Hematopoietic multipotent progenitor cell treated with erythropoietin and hydrocortisone succinate and interleukin-3 and kit ligand, for 17 days (in vitro differentiated cells): ENCODE measurements at places on chromosomes 2 and 18.

GRCh38 chr2:191686066-191686465 lies 8.1 kb downstream of the NABP1 start:
- DNase-seq, result no peak

DNA sequence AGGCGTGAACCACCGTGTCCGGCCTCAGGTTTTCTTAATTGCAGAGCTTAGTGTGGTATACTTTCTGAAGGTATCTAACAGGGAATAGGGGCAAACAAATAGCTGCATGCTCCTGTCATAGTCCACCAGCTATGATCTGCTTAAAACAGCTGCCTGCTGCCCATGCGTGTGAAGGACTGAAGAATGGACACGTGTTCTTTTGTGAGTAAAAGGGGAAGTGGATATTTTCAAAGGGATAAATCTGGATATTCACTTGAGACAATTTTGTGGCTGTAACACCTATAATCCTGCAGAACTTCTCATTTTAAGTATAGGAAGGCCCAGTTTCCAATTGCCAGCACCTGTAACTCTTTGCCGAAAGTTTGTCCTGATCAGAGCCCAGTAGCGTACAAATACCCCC lies 44.7 kb downstream of the TRPM8 start:
- no peak for DNase-seq

DNA sequence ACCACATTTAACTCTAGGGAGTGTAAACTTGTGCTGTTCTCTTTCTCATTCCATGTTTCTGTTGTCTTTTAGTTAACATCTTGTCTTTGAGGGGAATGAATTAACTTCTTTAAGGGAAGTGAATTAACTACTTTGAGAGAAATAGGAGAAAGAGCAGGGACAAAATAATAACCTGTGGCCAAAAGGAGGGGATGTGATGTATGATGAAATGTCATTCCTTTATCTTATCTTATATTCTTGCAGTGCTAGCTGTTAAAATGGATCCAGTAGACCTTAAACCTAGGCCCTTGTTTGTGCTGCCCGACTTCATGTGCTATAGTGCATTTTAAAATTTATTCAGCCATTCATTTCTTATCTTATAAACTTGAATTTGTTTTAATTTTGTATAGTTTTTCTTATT lies 18.4 kb downstream of the ABI2 start:
- peak; percentile 24 for DNase-seq

GRCh38 chr2:182055993-182056392 lies 70.3 kb downstream of the PPP1R1C start:
- DNase-seq, result no peak

GRCh38 chr2:176076796-176077195 lies 7.0 kb downstream of the EVX2 start:
- DNase-seq, result no peak

GRCh38 chr2:177072090-177072489 lies 140.5 kb upstream of the HNRNPA3 start:
- DNase-seq, result no peak

- no peak for DNase-seq
These were observed 478 bp downstream of the CLHC1 start for GRCh38 chr2:55231546-55232083.

DNA sequence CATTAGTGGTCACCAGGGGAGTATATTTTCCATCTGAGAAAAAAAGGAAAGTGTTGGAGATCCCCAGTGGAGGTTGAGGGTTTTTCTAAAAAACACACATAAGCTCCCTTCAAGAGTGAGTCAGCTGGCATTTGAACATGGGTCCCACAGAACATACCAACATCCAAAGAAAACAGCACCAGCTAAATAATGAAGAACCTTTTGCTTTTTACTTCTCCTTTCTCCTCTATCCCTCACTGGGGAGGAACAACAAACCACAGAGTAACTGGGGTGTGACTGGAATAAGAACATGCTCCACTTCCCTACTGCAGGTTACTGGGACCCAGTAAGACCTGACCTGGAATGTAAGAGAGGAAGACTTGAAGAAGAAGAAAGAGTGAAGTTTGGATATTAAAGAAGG lies 56.5 kb upstream of the RAPH1 start:
- DNase-seq, result no peak

DNA sequence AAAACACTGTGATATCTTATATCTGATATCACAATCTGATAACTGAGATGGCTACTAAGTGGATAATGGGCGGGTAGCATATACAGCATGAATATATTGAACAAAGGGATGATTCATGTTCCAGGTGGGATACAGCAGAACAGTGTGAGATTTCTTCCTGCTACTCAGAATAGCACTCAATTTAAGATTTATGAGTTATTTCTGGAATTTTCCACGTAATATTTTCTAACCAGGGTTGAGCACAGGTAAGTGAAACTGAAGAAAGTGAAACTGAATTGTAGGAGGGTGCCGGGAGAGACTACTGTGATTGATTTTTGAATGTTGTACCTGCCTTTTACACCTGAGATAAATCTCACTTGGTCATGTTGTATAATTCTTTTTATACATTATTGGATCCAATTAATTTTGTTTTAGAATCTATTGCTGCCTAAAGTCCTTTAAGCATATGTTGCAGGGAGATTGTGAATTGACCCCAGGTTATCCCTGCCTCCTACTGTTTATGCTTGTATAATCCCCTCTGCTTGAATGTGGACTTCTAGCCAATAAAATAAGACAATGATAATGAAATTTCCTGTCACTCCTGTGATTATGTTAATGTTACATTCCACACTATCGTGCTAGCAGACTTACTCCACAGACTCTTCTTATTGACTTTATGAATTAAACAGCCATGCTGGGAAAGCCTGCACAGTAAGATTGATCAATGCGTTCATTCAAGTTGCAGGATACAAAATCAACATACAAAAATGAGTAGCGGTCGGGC lies 67.6 kb upstream of the RBBP8 start:
- DNase-seq, result no peak

GRCh38 chr2:16932826-16933225 lies 267.2 kb upstream of the CYRIA start:
- no peak for DNase-seq

GRCh38 chr2:5846881-5847280 lies 154.7 kb downstream of the SOX11 start:
- DNase-seq, result no peak

GRCh38 chr2:180205621-180206235 lies 198.6 kb upstream of the CWC22 start:
- no peak for DNase-seq

DNA sequence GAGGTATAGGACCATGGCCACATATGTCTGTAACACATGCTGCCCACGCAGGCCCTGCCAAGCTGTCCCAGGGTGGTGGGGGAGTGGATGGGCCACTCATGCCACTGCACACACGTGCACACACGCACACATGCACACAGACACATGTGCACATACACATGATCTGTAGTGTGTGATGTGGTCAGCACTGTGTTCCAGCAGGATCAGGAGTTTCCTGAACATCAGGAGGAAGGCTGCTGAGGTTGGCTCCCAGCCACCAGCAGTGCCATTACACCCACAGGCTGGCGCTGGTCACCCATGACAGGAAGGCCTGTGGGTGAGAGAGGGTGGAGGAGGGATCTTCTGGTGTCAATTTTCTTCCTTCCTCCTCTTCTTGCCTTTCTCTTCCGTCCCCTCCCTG lies 44.7 kb downstream of the POMC start:
- no peak for DNase-seq

DNA sequence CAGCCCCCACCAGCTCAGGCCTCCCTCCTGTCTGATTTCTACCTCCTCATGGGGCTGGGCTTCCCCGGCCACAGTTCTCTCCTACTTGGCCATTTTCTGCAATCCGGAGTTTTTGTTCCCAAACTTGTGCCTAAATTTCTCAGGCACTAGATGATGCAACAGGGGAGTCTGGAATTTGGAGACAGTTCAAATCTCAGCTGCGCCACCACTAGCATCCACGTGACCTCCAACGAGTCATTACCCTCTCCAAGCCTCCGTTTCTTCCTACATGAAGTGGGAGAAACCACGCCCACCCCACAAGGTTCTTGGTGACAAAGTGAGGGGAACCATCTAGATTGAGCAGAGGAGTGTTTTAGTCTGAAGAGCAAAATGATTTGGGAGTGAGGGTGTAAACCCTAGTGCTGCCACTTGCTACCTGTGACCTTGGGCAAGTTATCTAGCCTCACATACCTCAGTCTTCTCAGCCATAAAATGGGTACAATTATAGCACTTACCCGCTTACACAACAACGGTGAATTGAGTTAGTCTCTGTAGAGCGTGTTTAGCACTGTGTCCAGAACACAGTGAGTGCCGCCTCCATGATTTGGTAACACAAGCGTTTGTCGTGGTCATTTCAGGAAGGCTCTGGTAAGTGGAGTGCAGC lies 61.4 kb upstream of the ASAP2 start:
- no peak for DNase-seq

- no peak for DNase-seq
These were observed 126.8 kb downstream of the SLC8A1 start for GRCh38 chr2:40325116-40325515.

GRCh38 chr2:122100346-122100745 lies 344.9 kb downstream of the TSN start:
- no peak for DNase-seq

DNA sequence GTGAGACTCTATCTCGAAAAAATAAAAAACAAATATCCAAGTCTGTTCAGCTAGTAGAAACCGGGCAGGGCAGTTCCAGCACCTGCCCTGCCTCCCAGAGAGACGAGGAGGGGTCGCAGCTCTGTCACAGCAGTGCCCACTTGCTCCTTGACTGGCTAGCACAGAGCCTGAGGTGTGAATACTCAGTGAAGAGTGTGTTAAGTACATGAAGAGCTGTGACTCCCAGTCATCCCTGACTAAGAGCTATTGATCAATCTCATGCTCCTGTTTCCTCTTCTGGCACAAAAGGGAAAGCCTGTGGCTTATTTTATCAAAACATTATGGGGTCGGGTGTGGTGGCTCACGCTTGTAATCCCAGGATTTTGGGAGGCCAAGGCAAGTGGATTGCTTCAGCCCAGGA lies 83.0 kb upstream of the FZD7 start:
- DNase-seq, result no peak

GRCh38 chr2:201008296-201008829 lies 44.9 kb upstream of the ORC2 start:
- no peak for DNase-seq

GRCh38 chr18:35662293-35663062 lies 80.9 kb downstream of the GALNT1 start:
- no peak for DNase-seq

DNA sequence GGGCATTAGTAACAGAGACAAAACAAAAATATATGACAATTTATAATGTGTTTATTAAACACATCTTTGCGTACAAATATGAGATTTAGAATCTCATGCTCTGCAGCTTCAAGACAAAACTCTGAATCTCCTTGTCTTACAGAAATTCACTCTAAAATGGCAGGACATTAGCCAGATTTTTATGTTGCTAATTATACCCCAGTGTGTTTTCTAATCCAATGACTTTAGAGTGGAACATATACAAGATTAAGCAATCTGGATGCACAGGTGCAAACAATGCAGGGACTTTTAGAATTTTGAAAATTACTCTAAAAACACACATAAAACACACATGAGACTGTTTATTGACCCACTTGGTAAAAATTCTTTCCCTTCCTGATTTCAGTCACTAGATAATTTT lies 85.9 kb downstream of the CALCRL start:
- DNase-seq, result no peak

DNA sequence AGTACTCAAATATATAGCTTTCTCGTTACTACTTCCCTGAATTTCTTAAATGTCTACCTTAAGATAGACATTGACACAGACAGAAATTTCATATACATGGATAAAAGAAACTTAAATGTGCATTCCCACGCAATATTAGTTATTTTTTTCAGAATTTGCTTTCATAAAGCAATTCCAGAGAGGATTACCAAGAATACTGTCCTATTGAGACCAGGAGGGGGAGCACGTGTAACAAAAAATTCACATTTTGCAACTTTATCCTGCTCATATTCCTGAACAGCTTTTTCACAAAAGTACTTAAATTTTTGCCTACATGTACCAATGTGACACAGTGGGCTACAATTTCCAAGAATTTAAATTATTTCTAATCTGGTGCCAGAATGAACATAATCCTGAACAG lies 30.7 kb upstream of the ERCC3 start:
- peak; percentile 50 for DNase-seq

DNA sequence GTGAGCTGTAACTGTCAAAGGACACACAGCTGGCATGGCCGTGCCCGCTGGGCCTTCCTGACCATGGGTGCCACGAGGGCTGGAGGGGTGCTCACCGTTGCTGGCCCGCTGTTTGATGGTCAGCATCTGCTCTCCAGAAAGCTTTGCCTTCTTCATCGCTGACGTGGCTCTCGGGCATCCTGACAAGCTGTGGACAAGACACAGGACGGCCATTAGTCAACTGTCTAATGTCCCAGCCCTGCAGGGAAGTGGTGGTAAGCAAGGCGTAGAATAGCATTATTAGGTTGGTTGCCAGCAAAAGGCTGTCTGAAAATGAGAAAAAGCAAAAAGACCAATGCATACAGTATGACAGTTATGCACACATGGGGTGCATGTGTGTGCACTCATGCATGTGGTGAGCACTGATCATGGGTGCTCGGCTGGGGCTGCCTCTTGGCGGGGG lies 64.7 kb upstream of the PXDN start:
- DNase-seq, result no peak

- no peak for DNase-seq
These were observed 123.6 kb downstream of the ZEB2 start for GRCh38 chr2:144396318-144396717.

DNA sequence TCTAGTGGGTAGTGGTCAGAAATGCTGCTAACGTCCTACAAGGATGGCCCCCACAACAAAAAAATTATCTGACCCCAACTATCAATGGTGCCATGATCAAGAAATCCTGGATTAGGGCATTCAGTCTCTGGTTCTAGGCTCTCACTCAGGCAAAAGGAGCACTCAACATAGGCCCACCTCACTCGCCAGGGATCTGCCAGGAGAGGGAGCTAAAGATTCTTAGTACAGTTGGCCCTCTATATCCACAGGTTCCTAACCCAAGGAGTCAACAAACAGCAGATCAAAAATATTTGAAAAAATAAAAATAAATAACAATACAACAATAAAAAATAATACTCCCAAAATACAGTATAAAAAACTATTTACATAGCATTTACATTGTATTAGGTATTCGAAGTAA lies 10.0 kb downstream of the SLC4A5 start:
- DNase-seq, result no peak

GRCh38 chr2:41576423-41576822 lies 471.4 kb upstream of the PKDCC start:
- no peak for DNase-seq

- no peak for DNase-seq
These were observed 94.0 kb upstream of the ATP5MC3 start for GRCh38 chr2:175275539-175275938.

GRCh38 chr2:234447189-234447588 lies 49.7 kb downstream of the ARL4C start:
- DNase-seq, result no peak
